ENCODE measurements at places on chromosomes 2 and 18.

- H3K27me3 ChIP-seq = no peaks in the 10 kb centered on the region
- no peak for DNase-seq
These were observed 1906.0 kb upstream of the PIK3C3 start for GRCh38 chr18:40048886-40049650.

DNA sequence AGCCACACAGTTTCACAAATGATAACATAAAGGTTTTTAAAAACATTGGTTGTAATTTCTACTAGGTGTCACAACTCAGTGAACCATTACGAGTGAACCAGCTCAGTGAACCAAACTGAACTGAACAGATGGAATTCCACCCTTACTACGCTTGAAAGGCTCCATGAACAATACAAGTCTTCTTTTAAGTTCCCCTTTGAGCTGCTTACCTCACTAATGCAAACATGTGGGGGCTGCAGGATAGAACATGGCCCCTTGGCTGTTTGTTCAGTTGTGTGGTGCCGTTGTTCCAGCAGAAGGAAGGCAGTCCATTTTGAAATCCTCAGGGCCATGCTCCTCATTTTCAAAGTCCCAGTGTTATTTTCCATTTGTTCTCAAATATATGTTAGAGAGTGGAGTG, 30.7 kb upstream of the KLHL14 start:
- H3K27me3 ChIP-seq = no peaks in the 10 kb centered on the region
- H3K27ac ChIP-seq = no peak overlapping the region
- DNase-seq = no peak
- H3K4me3 ChIP-seq = no peak overlapping the region
- H3K36me3 ChIP-seq = no peaks in the 10 kb centered on the region

- peaks cover 2% of the 10 kb centered on the region for H3K36me3 ChIP-seq
- DNase-seq = no peak
- H3K4me3 ChIP-seq = no peak overlapping the region
- peaks cover 15% of the 10 kb centered on the region for H3K4me1 ChIP-seq
These were observed 71.8 kb downstream of the GFPT1 start for GRCh38 chr2:69315160-69315761.

DNA sequence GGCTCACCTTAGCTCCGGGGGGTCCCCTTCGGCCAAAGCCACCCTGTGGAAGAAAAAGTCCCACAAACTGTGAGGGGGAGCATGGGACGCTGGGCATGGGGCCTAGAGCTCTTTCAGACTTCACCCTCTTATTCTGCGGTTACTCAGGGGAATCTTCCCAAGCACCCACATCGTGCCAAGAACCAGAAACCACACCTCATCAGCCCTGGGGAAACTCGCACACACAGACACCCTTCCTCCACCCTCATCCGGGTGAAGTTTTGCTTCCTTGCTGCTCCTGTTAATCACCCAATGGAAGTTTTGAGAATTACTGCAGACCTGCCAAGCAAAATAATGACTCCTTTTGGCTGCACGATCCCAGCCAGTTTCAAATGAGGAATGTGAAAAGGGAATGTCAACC, 59.1 kb downstream of the COL6A3 start:
- H3K4me3 ChIP-seq = no peak overlapping the region
- no peak overlapping the region for H3K27ac ChIP-seq
- peak; percentile 37 for DNase-seq
- no peaks in the 10 kb centered on the region for H3K27me3 ChIP-seq
- H3K4me1 ChIP-seq = no peaks in the 10 kb centered on the region

- H3K4me1 ChIP-seq = no peaks in the 10 kb centered on the region
- DNase-seq = no peak
- no peaks in the 10 kb centered on the region for H3K27me3 ChIP-seq
- H3K36me3 ChIP-seq = no peaks in the 10 kb centered on the region
- no peak overlapping the region for H3K4me3 ChIP-seq
- no peak overlapping the region for H3K27ac ChIP-seq
These were observed 187.5 kb upstream of the CYRIA start for GRCh38 chr2:16853088-16853487.

DNA sequence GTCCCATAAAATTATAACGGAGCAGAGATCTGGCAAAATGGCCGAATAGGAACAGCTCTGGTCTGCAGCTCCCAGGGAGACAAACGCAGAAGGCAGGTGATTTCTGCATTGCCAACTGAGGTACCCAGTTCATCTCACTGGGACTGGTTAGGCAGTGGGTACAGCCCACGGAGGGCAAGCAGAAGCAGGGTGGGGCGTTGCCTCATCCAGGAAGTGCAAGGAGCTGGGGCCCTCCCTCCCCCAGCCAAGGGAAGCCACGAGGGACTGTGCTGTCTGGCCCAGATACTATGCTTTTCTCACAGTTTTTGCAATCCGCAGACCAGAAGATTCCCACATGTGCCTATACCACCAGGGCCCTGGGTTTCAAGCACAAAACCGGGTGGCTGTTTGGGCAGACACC, 22.8 kb downstream of the ICA1L start:
- H3K4me1 ChIP-seq = no peaks in the 10 kb centered on the region
- no peak overlapping the region for H3K27ac ChIP-seq
- H3K27me3 ChIP-seq = no peaks in the 10 kb centered on the region
- H3K36me3 ChIP-seq = no peaks in the 10 kb centered on the region

GRCh38 chr18:76687304-76687962, 134.9 kb upstream of the ZNF236 start:
- H3K36me3 ChIP-seq = no peaks in the 10 kb centered on the region
- H3K4me1 ChIP-seq = no peaks in the 10 kb centered on the region
- DNase-seq = no peak
- no peak overlapping the region for H3K4me3 ChIP-seq

GRCh38 chr18:63301434-63301833, 18.1 kb downstream of the BCL2 start:
- peaks cover 6% of the 10 kb centered on the region for H3K4me1 ChIP-seq
- H3K4me3 ChIP-seq = no peak overlapping the region
- no peak overlapping the region for H3K27ac ChIP-seq
- no peaks in the 10 kb centered on the region for H3K36me3 ChIP-seq

DNA sequence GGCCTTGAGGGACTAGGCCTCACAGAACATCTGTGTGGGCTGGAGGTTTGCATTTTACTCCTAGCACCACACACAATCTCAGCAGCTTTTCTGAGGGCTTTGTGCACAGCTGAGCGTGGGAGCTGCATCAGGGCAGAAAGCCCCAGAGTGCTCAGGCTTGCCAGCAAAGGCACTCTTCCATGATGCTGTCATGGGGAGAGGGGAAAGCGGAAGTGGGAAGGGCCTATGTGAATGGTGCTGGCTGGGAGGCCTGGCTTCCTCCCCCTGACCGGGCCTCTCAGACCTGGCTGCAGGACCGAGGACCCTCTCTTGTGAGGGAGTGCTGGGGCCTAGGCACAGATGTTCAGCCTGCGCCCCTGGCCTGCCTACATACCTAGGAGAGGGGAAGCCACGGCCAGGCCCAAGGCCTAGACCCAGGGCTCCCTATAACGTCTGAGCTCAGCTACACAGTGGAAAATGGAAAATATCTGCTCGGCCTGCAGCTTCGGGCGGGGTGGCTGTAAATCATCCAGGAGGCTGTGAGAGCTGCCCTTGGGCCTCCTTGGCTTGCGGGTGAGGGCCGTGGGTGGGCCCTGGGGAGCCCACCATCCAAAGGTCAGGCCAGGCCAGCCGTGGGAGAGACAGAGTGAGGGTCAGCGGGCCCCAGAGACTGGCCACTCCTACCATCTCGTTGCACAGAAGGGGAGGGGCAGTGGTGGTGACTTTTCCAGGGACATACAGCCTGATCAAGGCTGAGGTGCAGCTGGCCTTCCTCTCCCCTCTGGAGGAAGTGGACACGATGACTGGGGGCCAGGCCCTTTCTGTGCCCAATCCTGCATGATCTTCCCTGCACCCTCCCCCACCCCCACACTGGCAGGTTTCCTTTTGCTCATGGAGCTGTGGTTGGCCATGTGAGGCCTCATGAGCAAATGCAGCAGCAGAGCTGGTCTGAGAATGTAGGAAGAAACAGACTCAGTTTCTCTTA, 22.8 kb downstream of the GLI2 start:
- DNase-seq = peak; percentile 91
- H3K36me3 ChIP-seq = no peaks in the 10 kb centered on the region
- H3K4me1 ChIP-seq = peaks cover 46% of the 10 kb centered on the region
- no peak overlapping the region for H3K4me3 ChIP-seq

- H3K4me3 ChIP-seq = no peak overlapping the region
- no peaks in the 10 kb centered on the region for H3K36me3 ChIP-seq
- no peak for DNase-seq
These were observed 14.8 kb upstream of the GPR55 start for GRCh38 chr2:230939691-230940470.

DNA sequence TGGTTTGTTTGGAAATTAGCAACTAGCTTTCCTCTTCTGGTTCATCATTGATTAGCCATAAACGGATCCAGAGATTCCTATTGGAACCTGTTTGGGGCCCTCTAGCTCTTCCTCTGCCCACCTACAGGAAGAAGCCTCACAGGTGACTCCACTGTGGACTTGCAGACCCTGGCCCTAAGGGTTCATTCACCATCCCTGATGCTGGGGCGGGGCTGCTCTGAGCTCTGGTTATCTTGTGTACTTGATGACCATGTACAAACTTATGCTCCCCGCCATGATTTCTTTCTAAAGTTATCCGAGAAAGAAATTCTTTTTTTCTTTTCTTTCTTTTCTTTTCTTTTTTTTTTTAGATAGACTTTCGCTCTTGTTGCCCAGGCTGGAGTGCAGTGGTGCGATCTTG, 33.9 kb upstream of the INHBB start:
- H3K4me3 ChIP-seq = no peak overlapping the region
- DNase-seq = no peak
- H3K36me3 ChIP-seq = no peaks in the 10 kb centered on the region
- H3K4me1 ChIP-seq = peaks cover 16% of the 10 kb centered on the region

- no peaks in the 10 kb centered on the region for H3K27me3 ChIP-seq
- H3K36me3 ChIP-seq = no peaks in the 10 kb centered on the region
- no peak for DNase-seq
- H3K4me1 ChIP-seq = peaks cover 3% of the 10 kb centered on the region
- H3K27ac ChIP-seq = peak overlapping the region; percentile 41
These were observed 43.5 kb downstream of the CALCRL start for GRCh38 chr2:187404431-187405110.

DNA sequence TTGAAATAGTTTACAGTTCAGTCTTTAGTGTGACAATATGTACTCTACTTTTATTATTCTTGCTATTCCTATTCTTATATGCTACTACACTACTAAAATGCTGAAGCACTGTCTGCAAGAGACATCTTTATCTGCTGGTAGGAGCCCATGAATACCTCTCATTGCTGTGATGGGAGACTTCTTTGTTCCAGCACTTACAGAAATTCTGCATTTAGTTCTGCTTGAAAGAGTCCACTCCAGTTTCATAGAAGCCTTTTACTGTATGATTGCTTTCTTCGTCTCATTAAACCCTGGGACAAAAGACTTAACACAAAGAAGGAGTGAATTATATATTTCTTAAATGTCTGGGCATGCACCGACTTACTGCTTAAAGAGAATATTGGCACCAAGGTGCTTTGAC, 272.7 kb downstream of the CD226 start:
- no peak for DNase-seq
- no peak overlapping the region for H3K4me3 ChIP-seq
- no peaks in the 10 kb centered on the region for H3K36me3 ChIP-seq
- H3K27ac ChIP-seq = no peak overlapping the region
- H3K27me3 ChIP-seq = no peaks in the 10 kb centered on the region

GRCh38 chr2:217448860-217449259, 553.9 kb downstream of the TNS1 start:
- no peaks in the 10 kb centered on the region for H3K27me3 ChIP-seq
- DNase-seq = no peak
- H3K4me3 ChIP-seq = no peak overlapping the region
- H3K27ac ChIP-seq = no peak overlapping the region
- H3K36me3 ChIP-seq = no peaks in the 10 kb centered on the region
- H3K4me1 ChIP-seq = peaks cover 2% of the 10 kb centered on the region

GRCh38 chr2:72109904-72110303, 37.8 kb downstream of the CYP26B1 start:
- H3K27me3 ChIP-seq = peaks cover 8% of the 10 kb centered on the region
- no peak overlapping the region for H3K4me3 ChIP-seq
- no peak overlapping the region for H3K27ac ChIP-seq
- no peak for DNase-seq

GRCh38 chr2:24402242-24403097, 42.1 kb upstream of the ITSN2 start:
- no peak overlapping the region for H3K27ac ChIP-seq
- no peaks in the 10 kb centered on the region for H3K36me3 ChIP-seq
- no peak overlapping the region for H3K4me3 ChIP-seq
- DNase-seq = peak; percentile 25

DNA sequence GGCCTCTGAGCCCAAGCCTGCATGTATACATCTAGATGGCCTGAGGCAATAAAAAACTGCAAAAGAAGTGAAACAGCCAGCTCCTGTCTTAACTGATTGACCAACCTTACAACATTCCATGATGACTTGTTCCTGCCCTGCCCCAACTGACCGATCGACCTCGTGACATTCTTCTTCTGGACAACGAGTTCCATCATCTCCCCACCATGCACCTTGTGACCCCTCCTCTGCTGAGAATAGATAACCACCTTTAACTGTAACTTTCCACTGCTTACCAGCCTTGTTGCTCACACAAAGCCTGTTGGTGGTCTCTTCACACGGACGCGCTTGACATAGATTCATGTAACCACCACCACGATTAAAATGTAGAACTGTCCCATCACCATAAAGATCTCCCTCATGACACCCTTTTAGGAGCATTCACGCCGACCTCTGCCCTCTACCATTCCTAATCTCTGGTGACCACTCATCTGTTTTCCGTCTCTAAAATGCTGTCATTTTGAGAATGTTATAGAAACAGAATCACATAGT, 120.1 kb upstream of the REV1 start:
- no peaks in the 10 kb centered on the region for H3K27me3 ChIP-seq
- H3K4me1 ChIP-seq = peaks cover 6% of the 10 kb centered on the region
- no peak overlapping the region for H3K27ac ChIP-seq
- DNase-seq = no peak

GRCh38 chr2:208392300-208392699, 14.3 kb upstream of the PTH2R start:
- H3K4me1 ChIP-seq = no peaks in the 10 kb centered on the region
- no peaks in the 10 kb centered on the region for H3K27me3 ChIP-seq
- DNase-seq = no peak
- no peak overlapping the region for H3K27ac ChIP-seq

GRCh38 chr2:241316825-241317224, 1.1 kb downstream of the SEPTIN2 start:
- peak overlapping the region; percentile 90 for H3K27ac ChIP-seq
- peaks cover 19% of the 10 kb centered on the region for H3K4me1 ChIP-seq
- no peaks in the 10 kb centered on the region for H3K27me3 ChIP-seq
- H3K36me3 ChIP-seq = peaks cover 6% of the 10 kb centered on the region
- peak; percentile 23 for DNase-seq
- peak overlapping the region; percentile 76 for H3K4me3 ChIP-seq

GRCh38 chr2:185567940-185568339, 170.7 kb upstream of the FSIP2 start:
- H3K4me1 ChIP-seq = no peaks in the 10 kb centered on the region
- H3K27ac ChIP-seq = no peak overlapping the region
- H3K27me3 ChIP-seq = no peaks in the 10 kb centered on the region
- H3K4me3 ChIP-seq = no peak overlapping the region

- no peak for DNase-seq
- H3K4me3 ChIP-seq = no peak overlapping the region
- no peaks in the 10 kb centered on the region for H3K36me3 ChIP-seq
- H3K4me1 ChIP-seq = peaks cover 15% of the 10 kb centered on the region
- H3K27me3 ChIP-seq = no peaks in the 10 kb centered on the region
- peak overlapping the region; percentile 18 for H3K27ac ChIP-seq
These were observed 1.8 kb upstream of the DUSP2 start for GRCh38 chr2:96146881-96147592.
